ENCODE measurements at places on chromosomes 7 and 10. TPM values are rescaled to one million over a fixed set of nuclear protein-coding genes. Genes with fewer than 3 reads are reported as not detected.

- no peaks in the 10 kb centered on the region for H3K27me3 ChIP-seq
- H3K36me3 ChIP-seq: peaks cover 81% of the 10 kb centered on the region
- H3K4me3 ChIP-seq: no peak overlapping the region
Measured at GRCh38 chr10:73843261-73843660, 31.1 kb downstream of the CAMK2G start.

DNA sequence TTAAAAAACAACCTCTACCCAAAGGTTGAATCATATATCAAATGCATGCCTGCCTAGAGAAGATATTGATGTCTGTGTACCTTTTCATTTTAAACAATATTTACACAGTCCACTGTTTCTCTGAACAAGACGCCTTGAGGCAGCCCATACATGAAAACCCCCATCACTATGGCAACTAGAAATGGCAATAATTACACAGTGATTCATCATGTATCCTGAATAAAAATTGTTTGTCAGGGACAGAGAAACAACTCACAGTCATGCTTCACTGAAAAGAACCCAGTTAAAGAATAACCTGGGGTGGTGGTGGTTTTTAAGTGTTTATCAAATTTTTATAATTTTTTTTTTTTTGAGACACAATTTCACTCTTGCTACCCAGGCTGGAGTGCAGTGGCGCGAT is 19.7 kb downstream of the DNAJC12 start:
- no peak overlapping the region for H3K27ac ChIP-seq
- H3K36me3 ChIP-seq: no peaks in the 10 kb centered on the region
- no peak for DNase-seq
- no peak overlapping the region for H3K4me3 ChIP-seq

The TRPV5 gene
- not detected for total RNA-seq

The UNCX gene
- total RNA-seq: not detected
